SK-N-SH treated with all-trans-retinoic acid at 6 μM for 48 hours (cell line): ENCODE measurements at places on chromosomes 7 and 10.

GRCh38 chr7:95267754-95268153, 56.6 kb downstream of the PON1 start:
- ATAC-seq: no peak

DNA sequence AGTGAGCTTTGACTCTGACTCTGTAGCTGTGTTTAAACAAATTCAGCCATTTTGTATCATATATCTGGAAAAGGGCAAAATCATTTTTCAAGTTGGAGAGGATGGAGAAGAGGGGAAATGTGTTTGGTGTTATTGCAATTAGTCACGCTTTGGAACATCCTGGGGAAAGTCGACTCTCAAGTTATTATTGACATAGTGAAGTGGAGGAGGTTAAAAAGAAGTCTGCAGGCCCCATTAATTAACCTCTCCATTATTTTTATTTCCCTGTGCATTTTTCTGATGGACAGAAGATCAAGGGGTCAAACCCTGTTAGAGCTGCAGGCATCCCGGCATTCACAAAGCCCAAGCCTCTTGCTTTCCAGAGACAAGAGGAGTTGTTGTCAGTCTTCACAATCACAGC, 132.6 kb downstream of the TEX36 start:
- no peak for ATAC-seq

DNA sequence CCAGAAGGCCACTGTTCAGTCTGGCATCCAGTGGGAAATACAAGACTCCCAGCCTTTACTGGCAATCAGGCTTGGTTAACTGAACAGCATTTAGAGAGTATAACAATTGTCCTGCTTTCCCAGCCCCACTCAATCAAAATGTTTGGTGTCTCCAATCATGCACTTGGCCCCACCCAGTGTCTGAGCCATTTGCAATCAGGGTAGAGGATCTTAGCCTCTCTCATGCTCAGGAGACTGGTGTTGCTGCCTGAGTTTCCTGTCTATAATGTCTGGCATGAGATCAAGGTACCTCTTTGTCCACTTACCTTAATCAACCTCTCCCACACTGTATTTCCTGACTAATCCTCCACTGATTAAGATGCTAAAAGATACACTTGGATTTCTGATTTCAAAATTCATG, 290.2 kb upstream of the GHITM start:
- no peak for ATAC-seq

GRCh38 chr7:37198906-37199485, 249.7 kb downstream of the ELMO1 start:
- peak; percentile 95 for ATAC-seq

DNA sequence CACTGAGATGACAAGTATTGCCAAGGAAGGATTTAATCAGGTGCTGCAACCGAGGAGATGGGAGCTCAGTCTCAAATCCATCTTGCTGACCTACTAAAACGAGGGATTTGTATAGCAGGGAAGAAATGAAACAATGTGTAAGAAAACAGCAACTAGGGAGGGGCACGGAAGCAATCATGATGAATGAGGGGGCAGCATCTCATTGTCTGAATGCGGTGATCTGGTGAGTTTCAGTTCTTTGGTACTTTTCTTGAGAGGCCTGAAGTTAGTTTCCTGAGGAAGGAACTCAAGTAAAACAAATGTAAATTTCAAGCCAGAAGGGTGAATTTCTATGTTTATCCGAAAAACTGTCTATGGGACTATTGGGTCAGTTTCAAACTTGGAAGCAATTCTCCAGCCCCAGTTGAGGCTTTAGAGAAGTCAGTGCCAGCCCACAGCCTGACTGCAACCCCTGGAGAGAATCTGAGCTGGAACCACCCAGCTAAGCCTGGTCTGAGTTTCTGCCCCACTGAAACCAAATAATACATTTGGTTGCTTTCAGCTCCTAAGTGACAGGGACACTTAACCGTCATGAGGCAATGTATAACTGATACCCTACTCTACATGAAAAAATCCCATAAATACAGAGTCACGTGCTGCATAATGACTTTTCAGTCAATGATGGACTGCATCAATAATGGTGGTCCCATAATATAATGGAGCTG, 45.8 kb upstream of the TNS3 start:
- ATAC-seq: no peak

DNA sequence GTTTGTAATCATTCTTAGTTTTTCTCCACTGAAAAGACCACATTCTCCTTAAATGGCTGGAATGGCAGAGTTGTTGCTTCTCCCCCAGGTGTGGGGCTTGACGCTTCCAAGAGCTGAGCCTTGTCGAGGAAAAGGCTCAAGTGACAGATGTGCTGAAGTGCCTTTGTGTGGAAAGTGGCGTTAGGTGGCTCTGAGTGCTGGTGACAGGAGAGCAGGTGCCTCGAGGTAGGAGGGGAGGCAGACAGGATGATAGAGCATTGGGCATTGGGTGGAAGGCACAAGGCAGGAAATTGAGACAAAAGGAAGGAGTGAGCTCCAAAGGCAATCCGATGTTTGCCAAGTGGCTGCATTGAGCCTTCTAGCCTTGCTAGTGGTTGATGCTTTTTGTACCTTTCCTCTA, 6.7 kb downstream of the KIAA1217 start:
- no peak for ATAC-seq

GRCh38 chr10:10870523-10871241, 147.0 kb upstream of the CELF2 start:
- ATAC-seq: no peak

GRCh38 chr7:28767356-28767755, 190.8 kb downstream of the TRIL start:
- ATAC-seq: no peak

GRCh38 chr7:98248156-98248555, 3.9 kb downstream of the TECPR1 start:
- ATAC-seq: no peak

DNA sequence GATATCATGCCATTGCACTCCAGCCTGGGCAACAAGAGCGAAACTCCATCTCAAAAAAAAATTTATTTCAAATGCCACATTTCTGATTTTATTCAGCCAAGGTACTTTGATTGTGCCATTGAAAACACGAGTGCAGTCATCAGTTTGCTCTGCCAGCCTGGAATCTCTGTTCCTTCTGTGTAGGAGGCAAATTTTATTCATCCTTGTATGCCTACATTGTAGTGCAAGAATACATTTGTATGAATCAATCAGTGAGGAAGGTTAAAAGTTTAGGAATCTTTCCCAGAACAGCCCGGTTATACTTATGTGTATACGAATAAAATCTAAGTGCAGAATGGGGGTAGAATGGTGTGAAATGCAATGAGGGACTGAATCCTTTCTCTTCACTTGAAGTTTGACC, 886 bp upstream of the TET1 start:
- ATAC-seq: no peak

GRCh38 chr10:95742485-95742884, 13.5 kb upstream of the ENTPD1 start:
- ATAC-seq: no peak

DNA sequence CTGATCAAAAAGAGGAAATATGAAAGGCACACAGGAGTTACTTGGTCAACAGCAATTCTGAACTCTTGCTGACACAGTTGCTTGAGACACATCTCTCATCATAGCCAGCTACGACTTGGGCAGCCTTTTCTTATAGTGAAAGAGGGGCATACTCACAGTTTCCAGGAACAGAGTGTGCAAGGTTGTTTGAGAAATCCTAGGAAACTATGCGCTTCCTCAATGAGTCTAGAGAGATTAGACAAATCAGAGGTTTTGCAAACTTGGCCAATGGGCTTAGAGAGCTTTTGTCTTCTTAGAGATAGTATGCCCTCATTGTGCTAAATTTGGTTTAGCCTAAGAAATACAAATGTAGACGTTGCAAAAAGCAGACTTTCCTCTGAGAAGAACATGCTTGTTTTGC, 370.4 kb downstream of the HGF start:
- no peak for ATAC-seq

- no peak; the same call in 2 of the 3 replicates for ATAC-seq
These were observed 74.5 kb downstream of the PRPF18 start for GRCh38 chr10:13661256-13661655.

- ATAC-seq: no peak
These were observed 12.1 kb upstream of the NPVF start for GRCh38 chr7:25240340-25240739.

DNA sequence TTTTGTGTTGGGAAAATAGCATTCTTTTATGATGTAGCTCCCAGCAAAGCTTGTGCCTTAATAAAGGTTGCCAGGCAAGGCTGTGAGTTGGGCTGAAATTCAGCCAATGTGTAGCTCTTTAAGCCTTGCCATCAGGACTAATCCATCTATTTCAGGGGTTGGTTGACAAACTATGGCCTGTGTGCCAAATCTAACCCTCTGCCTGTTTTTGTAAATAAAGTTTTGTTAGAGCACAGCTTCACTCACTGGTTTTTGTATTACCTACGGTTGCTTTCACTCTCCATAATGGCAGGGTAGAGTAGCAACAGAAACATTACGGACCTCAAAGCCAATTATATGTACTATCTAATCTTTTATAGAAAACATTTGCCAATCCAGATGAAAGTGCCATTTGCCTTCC, 638.1 kb upstream of the POT1 start:
- ATAC-seq: no peak

DNA sequence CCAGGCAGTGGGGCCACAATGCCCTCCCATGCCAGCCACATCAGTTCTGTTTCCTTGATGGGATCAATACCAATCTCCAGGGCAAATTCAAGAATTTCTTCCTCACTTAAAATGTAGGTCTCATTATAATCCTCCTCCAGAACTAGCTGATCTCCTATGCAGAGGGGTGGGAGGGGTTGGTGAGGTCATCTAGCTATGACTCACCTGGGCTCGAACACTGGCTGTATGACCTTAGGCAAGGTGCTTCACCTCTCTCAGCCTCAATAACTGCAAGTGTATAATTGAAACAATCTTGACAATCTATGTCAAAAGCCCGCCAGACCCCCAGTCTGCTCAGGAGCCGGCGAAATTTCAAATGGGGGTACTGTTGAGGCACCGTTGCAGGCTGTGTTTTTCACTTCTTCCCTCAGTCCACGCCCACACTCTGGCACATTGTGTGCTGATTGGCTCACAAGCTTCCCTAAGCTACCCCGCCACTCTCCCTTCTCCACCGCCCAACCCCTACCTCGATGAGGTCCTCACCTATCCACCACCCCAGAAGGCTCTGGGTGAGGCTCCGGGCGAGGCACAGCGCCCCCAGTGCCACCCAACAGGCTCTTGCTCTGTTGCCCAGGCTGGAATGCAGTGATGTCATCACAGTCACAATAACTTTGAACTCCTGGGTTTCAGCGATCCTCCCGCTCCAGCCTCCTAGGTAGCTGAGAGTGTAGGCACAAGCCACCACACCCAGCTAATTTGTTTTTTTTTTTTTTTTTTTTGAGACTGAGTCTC, 70.5 kb downstream of the ZNF22 start:
- ATAC-seq: no peak

DNA sequence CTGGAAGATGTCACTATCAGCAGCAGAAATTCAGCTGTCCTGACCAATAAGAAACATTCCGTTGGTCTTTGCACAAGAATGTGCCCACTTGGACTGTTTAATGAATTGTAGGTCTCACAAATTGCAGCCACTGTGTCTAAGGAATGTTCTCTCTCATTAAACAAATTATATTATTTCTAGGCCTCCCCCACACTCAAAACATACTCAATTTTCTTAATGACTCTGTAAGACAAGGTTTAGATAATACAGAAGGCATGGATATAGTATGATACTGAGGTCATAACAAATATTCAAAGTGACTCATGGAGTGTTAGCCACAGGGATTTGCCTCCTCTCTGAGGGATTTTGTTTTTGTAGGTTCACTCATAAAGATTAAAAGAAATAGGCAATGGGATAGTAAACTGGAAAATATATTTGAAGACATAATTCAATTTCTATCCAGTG, 197.5 kb downstream of the PTN start:
- peak; percentile 85 for ATAC-seq

DNA sequence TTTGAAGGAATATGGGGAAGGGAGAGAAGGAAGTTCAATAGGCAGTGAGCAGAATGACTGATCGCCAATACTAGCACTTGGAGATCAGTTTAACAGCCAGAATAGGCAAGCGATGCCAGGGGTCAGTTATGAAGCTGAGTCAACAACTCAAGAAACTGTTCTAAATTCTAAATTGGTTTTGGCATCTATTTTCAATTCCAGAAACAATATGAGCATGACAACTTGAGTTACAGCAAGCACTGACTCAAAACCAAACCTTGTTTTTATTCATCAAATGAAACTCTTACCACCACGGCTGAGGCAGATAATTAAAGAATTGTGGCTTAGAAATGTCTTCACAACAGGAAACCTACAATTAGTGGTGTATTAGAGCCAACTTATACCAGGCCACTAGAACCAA, 180.5 kb upstream of the ASAH2 start:
- no peak for ATAC-seq

DNA sequence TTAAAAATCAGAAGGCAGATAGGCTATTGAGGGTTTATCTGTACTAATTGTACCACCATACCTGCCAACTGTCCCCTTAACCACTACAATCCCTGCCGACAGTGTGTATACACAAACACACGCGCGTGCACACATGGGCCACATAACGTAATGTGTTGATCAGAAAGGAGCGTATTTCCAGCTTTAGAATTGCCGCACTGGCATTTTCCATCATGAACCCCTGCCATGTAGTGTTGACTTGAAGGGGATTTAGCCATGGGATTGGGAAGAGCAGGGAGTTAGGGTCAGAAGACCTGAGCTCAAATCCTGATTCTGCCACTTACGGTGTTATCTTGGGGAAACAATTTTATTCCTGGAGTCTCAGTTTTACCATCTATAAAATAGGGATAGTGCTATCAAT, 158.9 kb downstream of the TCF7L2 start:
- ATAC-seq: no peak

- no peak for ATAC-seq
These were observed 26.3 kb downstream of the WBP1L start for GRCh38 chr10:102770108-102770482.

DNA sequence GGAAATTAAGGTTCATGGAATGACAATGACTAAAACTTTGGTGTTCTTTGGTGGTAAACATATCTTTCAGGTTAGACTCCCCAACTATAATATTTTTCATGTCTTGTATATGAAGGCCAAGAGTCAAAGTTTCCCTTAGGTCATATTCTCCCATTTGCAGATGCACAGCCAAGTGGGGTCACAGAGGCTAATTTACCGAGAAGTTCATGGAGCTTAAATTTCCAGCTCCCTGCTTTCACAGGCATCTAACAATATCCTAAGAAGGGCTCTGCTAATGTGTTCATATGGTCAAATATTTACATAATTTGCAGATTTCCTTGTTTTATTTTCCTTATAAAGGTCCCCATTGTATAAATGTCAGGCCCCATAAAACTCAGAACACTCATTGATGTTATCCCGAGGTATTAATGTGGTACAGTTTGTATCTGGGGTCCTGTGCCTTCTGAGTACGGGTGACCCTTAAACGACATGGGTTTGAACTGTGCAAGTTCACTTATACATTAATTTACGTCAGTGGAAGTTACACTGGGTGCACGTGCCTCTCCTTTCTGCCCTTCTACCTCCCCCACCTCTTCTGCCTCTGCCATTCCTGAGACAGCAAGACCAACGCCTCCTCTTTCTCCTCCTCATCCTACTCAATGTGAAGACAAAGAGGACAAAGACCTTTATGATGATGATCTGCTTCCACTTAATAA, 185.9 kb upstream of the HPS1 start:
- no peak for ATAC-seq

DNA sequence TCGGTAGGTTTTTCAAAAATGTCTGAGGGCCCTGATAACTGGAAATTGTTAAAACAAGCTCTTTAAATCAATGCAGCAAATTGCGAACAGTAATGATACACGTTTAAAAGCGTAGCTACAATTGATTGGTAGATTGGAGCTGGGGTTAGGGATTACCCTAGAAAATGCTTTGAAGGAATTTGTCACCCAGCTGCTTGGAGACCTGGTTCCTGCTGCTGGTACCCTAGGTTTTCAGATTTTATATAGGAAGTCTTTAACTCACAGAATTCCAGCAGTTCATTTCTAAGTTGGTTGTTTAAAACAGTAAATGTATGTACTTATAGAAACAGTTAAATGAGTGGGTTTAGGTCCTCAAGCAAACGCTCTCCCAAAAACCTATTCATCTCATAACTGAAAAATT, 1.5 kb downstream of the HECTD2 start:
- ATAC-seq: no peak
